ENCODE measurements at places on chromosomes 5 and 9. TPM values are rescaled to one million over a fixed set of nuclear protein-coding genes. Genes with fewer than 3 reads are reported as not detected.

DNA sequence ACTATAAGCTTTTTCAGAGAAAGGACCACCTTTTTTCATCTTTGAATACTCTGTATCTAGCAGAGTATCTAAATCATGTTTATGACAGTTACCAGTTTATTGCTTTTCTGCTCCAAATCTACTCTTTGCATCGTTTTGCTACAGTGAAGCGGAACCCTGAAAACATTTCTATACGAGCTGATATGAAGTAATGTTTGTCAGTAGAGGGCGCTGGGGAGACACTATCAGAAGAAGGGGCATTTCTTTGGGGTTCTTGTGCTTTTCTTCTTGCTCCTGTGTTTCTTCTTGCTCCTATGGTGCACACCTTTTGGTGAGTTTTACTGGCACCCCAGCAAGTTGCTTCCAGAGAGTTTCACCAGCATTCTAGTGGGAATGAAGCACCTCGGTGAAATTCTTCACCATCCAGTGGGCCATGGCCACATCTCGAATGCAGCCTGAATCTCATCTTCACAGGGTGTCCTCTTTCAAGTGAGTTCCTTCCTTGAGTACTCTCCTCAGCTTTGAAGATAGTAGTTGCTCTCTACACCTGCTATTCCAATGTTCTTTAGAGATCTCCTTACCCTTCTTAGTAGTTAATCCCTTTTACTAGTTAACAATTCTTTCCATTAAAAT is 98.4 kb downstream of the FGF1 start:
- DNase-seq = peak; percentile 19

SREK1IP1 gene
- 25.5 TPM for total RNA-seq

DNA sequence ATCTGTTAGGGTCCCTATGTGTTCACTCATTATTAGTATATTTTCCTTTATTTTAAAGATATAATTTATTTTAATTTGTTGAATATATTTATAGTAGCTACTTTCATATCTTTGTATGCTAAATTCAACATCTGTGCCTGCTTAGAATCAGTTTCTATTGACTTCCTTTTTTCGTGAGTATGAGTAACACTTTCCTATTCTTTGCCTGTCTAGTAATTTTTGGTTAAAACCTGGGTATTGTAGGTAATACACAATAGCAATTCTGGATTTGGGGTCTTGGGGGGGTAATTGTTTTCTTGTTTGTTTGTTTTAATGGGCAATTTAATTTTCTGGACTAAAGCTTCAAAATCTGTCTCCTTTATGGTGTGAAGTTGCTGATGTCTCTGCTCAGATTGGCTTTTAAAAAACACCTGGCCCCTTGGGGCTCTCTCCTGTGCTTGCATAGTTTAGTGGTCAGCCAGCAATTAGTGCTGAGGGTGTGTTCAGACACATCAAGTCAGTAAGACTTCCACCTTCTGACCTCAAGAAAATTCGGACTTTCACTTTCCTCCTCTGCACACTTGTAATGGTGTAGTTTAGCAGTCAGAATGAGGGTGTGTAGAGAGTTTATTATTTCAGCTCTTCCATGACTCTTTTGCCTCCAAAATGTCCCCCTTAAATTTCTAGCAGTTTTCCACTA is 124.4 kb upstream of the MAP1B start:
- no peak for DNase-seq

GRCh38 chr9:124019771-124020519 is 8.4 kb downstream of the LHX2 start:
- DNase-seq = no peak

GRCh38 chr9:78707481-78707991 is 410.6 kb downstream of the PSAT1 start:
- peak; percentile 70 for DNase-seq

SPINK5 gene
- not detected for total RNA-seq

Measured in B cell (primary cell).